Pons (tissue), 1 donor: ENCODE measurements at places on chromosomes 5 and 9.

DNA sequence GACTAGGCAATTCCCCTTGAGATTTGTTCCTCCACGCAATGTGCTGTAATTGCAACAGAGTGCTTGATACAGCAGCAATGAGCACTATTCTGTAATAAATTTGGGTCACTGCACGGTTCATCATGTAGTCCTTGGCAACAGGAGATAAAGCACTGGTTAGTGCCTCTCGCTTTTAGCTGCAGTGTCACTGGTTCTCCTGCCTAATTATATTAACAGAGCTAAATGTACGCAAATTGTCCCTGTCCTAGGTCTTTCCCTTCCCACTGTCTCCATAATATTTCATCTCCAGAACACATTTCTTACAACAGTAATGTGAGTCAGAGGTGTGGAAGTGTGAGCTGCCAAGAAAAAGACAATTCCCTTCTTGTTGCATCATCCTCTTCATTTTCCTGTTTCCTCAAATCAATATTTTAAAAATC, 553.1 kb downstream of the ZNF608 start:
- DNase-seq, result peak; percentile 50

- no peak for DNase-seq
Observed at GRCh38 chr5:165157219-165157618, 1651.8 kb downstream of the MAT2B start.

- DNase-seq, result no peak
Observed at GRCh38 chr5:151696470-151697061, 9.9 kb upstream of the SPARC start.

- no peak for DNase-seq
Observed at GRCh38 chr5:95619514-95620029, 315 bp upstream of the GPR150 start.

DNA sequence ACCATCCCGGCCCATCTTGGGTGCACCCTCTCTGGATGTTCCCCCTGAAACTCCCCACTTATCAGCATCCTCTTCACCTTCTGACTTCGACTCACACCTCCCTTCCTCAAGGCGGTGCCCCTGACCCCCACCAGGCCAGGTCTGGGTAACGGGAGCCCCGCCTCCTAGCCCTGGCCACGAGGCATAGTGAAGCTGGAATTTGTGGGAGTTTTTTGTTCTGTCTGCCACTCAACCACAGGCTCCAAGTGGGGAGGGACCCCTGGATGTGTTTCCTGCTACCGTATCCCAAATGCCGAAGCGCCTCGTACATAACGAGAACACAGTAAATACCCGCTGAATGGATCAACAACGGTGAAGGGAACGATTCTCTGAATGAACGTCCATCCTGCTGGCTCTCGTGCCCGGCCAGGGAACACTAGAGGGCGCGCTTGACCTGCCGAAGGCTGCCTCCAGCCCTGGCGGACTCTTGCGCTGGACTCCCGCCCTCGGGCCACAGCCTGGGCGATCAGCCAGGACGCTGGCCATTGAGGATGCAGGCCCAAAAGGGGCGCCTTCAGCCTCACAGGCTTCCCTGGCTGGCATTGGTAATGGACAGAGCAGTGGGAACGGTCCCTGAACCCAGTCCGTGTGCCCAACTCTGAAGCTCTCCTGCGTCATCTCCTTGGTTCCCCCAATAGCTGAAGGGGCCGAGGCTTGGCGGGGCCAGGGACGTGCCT, 47.3 kb upstream of the PHYKPL start:
- peak; percentile 82 for DNase-seq

DNA sequence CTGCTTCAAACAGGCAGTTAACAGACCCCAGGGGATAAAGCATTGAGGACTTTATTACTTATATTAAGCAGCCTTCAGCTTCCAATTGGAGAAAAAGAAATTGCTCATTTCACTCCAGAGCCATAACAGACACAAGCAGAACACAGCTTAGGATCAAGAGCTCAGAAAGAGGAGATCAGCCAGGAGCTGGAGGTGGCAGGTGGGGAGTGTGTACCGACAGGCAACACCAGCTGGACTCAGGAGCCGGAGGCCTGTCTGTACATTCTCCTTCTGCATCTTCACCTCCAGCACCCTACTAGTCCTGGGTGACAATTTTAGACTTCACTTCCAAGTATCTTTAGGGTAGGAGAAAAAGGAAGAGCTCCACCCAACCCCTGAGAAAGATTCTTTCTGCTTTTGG, 35.8 kb downstream of the NRG2 start:
- no peak for DNase-seq

- DNase-seq, result no peak
Observed at GRCh38 chr9:108672475-108673190, 183.2 kb downstream of the ACTL7B start.

DNA sequence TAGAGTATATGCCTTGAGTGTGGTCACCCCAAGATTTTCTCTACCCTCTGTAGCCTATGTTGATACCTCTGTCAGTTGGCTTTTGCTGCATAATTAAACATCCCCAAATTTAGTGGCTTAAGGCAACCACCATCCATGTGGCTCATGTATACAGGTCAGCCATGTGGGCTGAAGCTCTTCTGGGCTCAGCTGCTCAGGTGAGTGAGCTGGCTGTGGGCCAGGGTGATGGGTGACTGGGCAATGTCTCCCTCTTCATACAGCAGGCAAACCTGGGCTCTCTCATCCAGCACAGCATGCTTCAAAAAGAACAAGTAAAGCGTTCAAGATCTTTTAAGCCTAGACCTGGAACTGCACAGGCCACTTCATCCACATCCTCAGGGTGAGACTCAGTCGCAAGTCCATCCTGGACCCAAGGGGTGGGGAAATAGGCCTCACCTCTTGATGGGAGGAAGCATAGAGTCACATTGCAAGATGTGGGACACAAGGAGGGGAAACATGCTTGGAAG, 188.2 kb upstream of the TAS2R1 start:
- DNase-seq, result no peak

GRCh38 chr5:68652534-68652965, 437.0 kb downstream of the PIK3R1 start:
- DNase-seq, result no peak

DNA sequence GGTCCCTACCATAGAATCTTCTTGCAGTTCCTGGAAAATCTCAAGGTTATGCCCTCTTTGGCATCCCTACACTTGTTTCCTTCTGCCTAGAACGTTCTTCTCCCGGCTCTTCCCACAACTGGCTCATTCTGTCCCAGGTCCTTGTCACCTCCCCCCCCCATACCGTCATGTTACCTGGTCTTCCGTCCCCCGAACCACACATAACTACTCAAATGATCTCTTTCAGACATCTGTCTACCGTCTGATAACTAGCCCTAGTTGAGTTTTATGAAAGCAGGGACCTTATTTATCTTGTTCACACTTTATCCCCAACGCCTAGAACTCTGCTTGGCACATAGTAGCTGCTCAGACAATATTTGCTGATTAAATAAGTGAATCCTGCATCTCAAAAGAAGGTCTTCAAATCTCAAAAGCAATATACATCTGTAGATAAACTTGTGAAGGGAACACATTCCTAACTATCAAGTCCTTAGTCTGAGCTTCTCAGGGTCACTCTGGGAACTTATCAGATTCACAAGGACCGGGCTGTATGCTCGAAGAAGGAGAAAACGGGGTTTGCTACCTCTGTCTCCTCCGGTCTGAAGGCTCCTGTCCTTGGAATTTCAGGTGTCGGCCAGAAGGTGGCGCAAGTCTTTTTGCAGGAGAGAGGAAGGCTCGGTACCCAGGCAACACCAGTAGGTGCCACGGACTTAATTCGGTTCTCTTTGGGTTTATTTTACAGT, 30.0 kb downstream of the LCP2 start:
- DNase-seq, result peak; percentile 93

- no peak for DNase-seq
Observed at GRCh38 chr5:97026721-97027120, 90.8 kb downstream of the LNPEP start.

GRCh38 chr9:127263664-127264063, 910 bp upstream of the GARNL3 start:
- DNase-seq, result peak; percentile 88

DNA sequence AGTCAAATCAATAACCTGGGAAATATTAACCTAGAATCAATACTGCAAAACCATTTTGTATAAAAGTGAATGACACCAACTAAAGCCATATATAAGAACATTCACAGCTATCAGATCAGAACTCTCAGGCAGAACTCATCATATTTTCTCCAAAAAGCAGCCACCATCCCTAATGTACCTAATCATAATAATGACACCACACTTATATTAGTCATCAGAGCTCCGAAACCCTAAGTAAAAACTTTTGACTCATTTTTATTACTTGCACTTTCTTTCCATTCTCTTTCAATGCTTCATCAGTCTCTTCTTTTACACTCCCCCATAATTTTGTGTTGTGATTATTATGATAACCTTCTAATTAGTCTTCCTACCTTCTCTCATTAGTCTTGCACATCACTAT, 45.3 kb downstream of the INSL6 start:
- no peak for DNase-seq

DNA sequence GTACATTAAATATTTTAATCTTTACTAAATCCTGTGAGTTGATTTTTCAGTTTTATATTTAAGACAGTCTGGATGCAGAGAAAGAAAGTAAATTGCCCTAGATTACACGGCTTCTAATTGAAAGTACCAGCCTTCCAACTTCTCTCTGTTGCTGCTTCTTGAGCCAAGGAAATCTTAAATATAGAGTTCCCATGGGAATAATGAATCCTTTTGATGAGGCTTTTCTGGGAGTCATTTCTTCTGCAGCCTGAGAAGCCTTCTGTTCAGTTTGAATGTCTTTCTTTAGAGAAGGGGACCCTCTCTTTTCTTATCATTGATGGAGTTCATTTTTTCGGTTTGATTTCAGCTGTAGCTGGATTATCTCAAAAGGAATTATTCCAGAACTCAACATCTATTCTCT, 317.3 kb upstream of the PTPRD start:
- DNase-seq, result no peak

DNA sequence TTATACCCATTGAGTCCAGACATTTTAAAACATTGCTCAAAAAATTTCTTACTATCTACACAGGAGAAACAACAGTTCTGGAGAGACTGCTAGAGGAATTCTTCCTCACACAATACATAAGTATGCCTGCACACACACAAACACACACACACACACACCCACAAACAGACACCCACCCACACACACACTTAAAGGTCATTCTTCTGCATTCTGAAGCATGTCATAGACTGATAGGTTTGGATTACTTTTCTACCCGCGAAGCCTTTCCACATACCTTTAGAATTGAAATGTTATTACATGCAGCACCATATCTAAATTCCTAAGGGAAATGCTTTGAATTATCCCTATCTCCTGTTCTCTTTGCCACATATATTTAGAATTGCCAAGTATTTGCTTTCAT, 80.2 kb downstream of the FAM174A start:
- DNase-seq, result no peak

DNA sequence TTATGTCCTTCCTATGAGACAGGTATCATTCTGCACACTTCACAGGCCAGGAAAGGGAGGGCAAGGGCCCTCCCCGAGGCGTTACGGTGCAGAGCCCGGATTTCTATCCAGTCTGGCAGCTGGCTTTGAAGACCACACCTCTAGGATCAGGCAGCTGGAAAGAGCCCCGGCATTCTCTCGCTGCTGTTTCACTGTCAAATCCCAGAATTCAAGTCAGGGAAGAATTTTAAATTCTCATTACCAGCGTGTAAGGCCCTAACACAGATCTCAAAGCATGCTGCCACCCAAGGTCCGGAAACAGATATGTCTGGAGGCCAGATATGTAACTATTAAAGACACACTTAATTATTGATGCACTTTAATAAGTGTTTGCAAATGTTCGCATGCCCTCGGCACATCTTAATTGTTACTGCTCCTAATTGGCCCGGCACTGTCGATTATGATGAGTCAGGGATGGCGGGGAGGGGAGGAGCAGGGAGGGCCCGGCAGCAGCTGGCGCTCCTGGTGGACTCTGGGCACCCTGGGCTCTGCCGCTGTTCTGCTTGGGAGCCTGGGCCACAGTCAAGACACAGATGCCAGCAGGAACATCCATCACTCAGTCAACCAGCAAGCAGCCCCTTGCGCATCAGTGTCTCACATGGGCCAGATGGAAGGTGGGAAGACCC, 76.3 kb upstream of the BARHL1 start:
- DNase-seq, result no peak

DNA sequence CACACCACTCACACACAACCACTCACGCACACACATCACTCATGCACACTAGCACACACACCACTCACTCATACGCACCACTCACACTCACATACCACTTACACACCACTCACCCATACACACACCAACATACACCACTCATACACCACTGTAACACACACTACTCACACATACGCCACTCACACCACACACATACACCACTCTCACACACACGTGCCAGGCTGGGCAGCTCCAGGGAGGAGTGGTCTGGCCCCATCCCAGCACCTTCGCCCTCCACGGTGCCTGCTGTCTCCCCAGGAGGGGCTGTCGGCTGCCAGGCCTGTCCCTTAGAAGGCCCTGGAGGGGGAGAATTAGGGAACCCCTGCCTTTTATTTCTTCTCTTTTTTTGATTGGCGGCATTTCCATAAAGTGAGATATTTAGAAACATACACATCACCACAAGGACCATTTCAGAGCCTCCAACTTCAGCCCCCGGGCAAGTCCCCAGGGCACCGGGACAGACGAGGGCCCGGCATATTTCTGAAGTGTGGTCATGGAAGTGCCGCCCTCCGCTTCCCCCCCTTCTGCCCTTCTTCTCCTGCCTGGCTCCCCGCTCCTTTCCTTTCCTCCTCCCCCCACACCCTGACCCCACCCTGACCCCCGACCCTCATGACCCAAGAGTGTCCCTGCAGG, 6.3 kb upstream of the ASB6 start:
- no peak for DNase-seq
